Activated CD8-positive, alpha-beta memory T cell treated with anti-CD3 and anti-CD28 coated beads for 1 hour (primary cell): ENCODE measurements at places on chromosomes 5 and 9.

DNA sequence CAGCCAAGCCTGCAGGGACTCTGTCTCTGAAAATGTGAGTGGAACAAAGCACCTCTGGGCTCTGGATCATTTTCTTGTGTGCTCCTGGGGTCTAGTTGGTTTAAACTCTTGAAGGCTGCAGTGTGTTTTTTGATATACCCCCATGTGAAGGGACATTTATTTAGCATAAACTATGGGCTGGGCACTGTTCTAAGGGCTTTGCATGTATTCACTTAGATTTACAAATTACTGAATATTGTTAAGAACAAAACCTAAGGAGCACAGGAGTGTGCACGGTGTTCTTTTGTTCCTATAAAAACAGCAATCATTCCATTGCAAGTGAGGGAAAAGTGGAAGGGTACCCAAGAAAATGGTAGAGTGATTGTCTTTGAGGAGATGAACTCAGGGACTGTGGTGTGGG, 20.0 kb upstream of the CD180 start:
- DNase-seq, result no peak

- DNase-seq, result no peak
These were observed 35.5 kb upstream of the FTMT start for GRCh38 chr5:121816164-121816563.

- no peak for DNase-seq
These were observed 266.6 kb downstream of the PRELID2 start for GRCh38 chr5:145568581-145568980.

- DNase-seq, result no peak
These were observed 153.6 kb downstream of the CRB2 start for GRCh38 chr9:123509646-123510045.

- no peak for DNase-seq
These were observed 61.7 kb downstream of the PLAC8L1 start for GRCh38 chr5:146043722-146044121.

DNA sequence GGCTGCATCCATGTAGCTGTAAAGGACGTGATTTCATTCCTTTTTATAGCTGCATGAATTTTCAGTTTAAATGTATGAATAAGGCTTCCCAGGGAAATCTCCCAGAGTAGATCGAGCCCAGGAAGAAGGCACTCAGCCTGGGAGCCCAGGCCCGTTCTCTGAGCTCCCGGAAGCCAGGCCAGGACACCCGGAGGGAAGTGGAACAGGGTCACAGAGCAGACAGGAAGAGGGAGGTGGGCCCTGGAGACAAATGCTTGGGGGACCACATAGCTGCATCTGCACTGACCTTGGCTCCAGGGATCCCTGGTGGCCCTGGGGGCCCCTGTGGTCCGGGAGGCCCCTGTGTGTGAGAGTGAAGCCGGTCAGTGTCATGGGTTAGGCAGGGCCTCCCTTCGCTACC, 19.7 kb upstream of the PHYKPL start:
- DNase-seq, result no peak

- no peak for DNase-seq
These were observed 41.9 kb downstream of the INSYN2B start for GRCh38 chr5:169938439-169938838.

- DNase-seq, result no peak
These were observed 346.5 kb downstream of the SPOCK1 start for GRCh38 chr5:137152616-137153015.

DNA sequence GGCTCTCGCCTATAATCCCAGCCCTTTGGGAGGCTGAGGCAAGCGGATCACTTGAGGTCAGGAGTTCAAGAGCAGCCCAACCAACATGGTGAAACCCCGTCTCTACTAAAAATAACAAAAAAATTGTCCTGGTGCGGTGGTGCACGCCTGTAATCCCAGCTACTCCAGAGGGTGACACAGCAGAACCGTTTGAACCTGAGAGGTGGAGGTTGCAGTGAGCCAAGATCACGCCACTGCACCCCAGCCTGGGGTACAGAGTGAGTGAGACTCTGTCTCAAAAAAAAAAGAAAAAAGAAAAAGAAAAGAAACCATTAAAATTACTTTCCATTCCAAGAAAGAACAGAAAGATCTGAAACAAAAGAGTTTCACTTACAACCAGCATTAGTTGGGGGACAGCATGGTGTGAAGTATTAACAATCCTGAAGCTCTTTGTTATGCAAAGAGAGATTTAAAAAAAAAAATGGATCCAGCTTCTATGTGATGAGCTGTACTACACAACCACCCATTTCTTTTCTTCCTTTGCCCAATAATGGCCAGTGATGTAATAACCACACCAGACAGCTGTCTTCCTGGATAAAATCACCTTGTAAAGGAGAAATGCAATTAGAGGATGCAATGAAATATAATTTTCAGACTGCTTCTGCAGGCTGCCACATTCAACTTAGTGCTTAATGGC, 76.9 kb downstream of the MED27 start:
- DNase-seq, result no peak

DNA sequence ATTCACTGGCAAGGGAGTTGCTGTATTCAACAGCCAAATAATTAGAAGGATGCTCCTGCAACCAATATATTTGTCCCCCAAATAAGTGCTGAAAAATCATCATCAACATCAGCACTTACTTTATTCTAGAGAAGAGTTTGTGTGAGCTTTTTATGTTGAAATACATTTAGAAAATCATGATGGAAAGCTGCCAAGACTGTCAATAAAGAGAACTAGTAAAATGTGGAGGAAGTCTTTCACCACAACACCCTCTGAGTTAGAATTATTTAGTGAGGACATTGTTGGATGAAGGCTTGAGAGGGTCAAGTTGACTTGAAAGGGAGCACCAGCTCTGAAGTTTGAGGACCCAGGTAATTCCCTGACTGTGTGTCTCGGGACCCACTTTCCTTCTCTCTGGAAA, 100.2 kb upstream of the TBCA start:
- no peak for DNase-seq
